Ovary (tissue), 10 donors: ENCODE measurements at places on chromosomes 3 and 15. TPM values are rescaled to one million over a fixed set of nuclear protein-coding genes. Genes with fewer than 3 reads are reported as not detected.

Gene FBXW12
- 0.33 TPM for polyA plus RNA-seq

DNA sequence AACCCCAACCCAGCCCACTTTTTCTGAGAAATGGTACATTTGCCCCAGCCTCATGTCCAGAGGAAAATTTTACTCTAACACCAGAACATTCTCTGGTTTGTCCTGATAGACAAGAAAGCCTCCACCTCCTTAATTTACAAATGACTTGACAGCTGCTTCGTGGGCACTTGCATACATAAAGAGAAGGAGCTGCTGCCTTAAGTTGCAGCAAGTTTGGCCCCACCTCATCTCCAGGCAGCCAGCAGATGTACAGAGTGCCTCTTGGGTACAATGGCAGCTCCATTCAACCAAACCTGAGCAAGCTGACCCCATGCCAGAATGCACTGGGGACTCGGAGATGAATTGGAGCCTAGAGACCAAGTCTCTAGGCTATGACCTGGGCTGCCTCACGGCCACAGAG, 6.2 kb upstream of the H1-8 start:
- DNase-seq, result no peak

GRCh38 chr15:94198633-94199032, 32.7 kb upstream of the MCTP2 start:
- DNase-seq, result no peak

DNA sequence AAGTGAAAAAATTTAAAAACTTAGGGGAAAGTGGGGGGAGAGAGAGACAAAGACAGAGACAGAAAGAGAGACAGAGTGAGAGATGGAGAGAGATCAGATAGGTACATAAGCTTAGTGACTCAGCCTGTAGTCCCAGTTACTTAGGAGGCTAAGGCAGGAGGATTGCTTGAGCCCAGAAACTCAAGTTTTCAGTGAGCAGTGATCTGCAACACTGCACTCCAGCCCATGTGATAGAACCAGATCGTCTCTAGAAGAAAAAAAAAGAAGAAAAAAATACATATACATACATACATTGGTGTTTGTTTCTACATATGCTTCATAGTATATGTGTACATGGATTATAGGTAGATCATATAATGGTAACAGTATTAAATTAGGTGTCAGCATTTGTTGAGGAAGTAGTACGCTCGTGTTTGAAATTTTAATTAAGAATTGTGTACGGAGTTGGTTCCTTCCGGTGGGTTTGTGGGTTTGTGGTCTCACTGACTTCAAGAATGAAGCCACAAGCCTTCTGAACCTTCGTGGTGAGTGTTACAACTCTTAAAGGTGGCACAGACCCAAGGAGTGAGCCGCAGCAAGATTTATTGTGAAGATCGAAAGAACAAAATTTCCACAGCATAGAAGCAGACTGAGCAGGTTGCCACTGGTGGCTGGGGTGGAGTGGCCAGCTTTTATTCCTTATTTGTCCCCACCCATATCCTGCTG, 38.3 kb upstream of the SNRPN start:
- no peak for DNase-seq

DNA sequence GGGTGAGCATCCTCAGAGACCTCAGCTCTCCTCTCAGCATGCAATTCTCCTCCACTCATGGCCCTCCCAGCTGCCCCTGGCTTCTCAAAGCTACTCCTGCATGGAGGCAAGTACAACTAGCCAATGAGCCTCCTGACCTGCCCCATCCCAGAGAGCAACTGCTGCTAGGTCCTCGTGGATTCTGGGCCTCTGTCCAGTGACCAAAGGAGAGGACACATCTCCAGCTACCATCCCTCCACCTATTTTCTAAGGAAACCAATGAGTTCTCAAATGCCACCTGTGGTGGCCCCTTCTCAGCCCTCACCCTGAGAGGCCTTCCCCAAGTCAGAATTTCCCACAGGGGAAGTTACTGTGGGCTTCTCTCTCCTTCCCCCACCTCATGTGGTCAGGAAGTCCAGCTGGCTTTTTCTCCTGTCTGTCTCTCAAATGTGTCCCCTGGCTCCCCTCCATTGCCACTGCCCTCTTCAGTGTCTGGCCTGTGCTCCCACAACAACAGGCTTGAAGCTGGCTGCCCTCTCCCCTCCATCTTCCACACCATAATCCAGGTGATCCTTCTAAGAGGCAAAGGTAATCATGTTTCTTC, 43.0 kb downstream of the LIPC start:
- DNase-seq, result no peak

GRCh38 chr15:87508086-87508485, 748.5 kb downstream of the NTRK3 start:
- no peak for DNase-seq

- DNase-seq, result no peak
Observed at GRCh38 chr15:30985081-30985531, 6.3 kb downstream of the MTMR10 start.

DNA sequence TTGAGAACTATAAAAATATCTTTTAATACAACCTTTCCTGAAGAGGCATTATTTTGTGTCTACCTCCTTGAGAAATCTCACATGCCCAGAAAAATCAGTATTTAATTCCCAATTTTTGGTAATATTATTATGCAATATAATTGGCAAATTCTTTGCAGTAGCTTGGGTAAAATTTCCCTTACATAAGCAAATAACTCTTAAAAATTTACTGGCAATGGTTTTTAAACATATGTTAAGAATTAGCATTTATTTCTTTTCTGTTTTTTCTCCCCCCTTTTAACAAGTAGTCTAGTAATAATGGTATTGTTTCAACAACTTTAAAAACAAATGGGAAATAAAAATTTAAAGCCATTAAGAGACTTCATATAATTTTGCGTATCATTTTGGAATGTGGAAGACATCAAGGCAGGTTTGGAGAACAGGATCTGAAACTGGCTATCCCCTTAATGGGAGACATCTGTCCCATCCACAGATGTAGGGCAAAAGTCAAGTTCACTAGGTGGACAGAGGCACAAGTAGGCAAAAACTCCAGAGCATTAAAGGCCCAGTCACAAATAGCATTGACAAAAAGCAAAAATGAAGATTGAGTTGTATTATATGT, 89.6 kb upstream of the AADACL2 start:
- DNase-seq, result no peak

GRCh38 chr3:45599984-45600650, 5.6 kb downstream of the LIMD1 start:
- DNase-seq, result no peak

GRCh38 chr3:116947809-116948208, 238.2 kb downstream of the TUSC7 start:
- no peak for DNase-seq

Gene ITIH4
- polyA plus RNA-seq, result 14.2 TPM

GRCh38 chr3:53354945-53355498, 7.7 kb upstream of the DCP1A start:
- no peak for DNase-seq

Gene AADACL2
- polyA plus RNA-seq, result not detected

GRCh38 chr3:140146668-140147067, 211.7 kb downstream of the CLSTN2 start:
- no peak for DNase-seq

Gene RHOV
- polyA plus RNA-seq, result 0.13 TPM

DNA sequence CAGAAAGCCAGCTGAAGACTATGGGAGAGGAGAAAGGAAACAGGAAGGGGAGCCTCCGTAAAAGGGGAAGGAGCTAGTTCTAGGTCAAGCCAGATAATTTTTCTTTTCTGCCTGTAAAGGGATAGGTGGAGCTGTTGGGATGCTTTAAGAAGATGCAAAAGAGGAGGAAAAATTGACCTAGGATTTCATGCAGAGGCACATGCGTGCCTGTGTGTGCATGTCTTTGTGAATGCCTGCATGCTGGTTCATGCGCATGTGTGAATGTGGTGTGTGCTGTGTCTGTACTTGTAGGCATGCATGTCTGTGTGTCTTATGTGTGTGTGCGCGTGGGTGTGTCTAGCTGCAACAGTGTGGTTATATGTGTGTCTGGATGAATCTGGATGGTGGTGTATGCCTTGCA, 27.3 kb downstream of the CCDC33 start:
- no peak for DNase-seq

DNA sequence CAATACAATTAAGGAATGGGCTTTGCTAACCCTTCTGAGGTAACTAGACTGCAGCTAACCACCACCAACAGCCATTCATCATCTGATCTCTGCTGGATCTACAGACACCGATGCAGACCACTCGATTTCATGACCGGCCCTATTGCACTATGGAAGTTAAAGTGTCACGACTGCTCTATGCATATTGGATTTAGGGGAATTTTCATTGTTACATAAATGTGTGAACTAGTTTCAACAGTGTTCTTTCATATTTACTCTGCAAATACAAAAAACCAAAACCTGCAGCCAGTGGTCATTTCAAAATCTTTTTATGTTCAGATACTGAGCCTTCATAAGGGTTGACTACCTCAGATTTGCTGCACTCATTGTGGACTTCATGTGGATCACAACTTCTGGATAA, 14.5 kb downstream of the CDV3 start:
- no peak for DNase-seq

DNA sequence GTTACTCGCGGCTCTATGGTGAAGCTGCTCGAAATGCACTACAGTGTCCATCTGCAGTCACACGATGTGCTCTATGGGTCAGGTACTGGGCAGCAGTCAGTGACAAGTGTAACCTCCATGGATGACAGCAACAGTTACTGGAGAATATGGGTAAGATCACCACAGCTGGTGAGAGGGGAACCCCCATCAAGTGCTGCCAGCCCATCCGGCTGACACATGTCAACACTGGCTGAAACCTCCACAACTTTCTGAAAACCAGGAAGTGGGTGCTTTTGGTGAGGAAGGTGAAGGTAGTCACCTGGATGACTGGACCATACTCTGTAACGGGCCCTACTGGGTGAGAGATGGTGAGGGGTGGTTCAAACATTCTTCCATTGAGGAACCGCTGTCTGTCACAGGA, 87.4 kb upstream of the C15orf39 start:
- DNase-seq, result no peak

DNA sequence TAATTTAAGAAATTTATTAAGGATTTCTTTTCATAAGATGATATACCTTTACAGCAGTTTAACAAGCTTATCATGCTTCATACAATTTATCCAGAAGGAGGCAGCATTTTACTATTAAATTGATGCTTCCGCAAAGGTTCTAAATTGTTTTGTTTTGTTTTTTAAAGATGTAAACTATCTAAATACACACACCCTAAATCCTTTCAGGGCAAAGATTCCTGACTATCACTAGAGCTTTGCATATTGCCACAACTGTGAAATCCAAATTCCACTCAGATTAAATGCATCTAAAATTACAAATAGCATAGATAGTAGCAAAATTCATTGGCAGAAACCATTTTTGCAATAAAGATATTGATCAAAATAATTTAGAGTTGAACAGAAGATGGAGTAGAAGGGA, 44.5 kb upstream of the CCNL1 start:
- DNase-seq, result no peak

DNA sequence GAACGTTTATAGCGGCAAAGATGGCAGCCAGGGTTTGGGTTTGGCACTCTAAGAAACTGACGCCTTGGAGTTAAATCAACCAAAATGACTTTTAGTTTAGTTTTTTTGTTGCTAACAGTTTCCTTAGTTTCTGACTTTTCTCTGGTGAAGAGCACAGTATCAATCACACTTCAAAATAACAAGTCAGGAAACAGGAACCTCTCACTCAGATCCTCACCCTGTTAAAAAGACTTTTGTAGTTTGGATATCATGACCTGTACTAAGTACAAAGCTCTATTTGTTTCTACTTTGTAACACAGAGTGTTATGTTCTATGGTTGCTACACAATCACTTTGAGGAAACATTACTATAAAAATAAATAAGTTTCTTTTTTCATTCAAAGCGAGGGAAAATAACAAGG, 51.1 kb downstream of the ATP10A start:
- no peak for DNase-seq

DNA sequence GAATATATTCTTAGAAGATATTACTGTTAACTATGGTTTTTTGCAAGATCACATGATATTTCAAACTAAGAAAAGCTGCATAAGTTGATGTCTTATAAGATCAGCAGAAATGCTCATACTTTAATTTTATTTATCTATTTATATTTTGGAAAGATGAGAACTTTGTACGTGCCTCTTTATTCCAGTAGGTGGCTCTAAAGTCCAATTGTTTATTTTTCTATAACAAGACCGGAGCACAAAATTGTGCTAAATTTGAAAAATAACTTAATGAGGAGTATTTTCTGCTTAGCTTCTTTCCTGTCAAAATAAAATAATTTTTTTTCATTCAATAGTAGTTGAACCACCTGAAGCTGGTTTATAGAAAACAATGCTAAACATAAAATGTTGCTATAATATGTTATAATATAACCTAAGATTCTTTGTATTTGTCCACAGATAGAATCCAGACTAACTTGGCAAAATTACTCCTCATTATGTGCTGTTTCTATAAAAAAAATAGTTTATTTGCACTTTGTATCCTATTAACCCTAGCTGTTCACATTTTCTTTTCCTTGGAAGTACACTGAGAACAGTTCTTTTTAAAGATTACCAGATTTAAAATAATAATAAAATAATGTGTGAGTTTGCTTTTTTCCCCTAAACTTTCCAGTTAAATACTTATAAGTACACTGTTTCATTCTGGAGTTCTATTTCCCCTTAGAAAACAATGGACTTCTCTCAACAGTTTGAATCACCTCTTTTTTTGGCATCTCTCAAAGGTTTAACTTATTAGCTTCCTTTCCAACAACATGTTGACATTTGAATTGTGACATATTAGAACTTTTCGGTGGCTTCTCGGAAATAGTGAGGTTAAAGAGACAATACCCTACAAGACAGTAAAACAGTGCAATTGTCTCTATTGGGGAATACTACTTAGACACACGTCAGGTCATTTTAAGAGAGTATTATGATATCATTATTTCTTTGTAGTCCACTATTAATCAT, 530.0 kb downstream of the MECOM start:
- no peak for DNase-seq

Gene GRK7
- polyA plus RNA-seq, result not detected

DNA sequence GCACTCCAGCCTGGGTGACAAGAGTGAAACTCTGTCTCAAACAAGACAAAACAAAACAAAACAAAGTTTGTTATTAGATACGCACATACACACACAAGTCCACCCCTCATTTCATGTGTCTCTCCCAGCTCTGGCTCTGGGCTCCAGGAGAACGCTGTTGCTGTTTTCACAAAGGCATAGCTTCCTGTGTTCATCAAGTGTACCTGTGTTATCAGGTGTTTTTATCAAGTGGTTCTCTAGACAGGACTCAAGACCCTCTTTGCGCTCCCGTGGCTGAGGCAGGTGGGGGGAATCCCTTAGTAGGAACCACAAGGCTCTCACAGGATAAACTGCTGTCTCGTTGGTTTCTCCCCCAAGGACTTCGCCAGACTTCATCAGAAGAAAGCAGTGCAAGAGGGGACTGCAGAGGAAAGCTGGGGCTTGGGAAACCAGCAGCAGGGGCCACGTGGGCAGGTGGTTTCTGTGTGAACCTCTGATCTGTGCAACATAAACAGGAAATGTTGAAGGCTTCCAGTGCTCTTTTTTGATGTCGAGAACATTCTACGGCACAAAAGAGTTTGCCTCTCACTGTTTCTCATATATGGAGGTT, 6.9 kb upstream of the PPP1R2 start:
- no peak for DNase-seq

- DNase-seq, result no peak
Observed at GRCh38 chr3:23450051-23450450, 246.9 kb downstream of the UBE2E2 start.

- DNase-seq, result no peak
Observed at GRCh38 chr3:152123457-152123856, 145.3 kb upstream of the MBNL1 start.
